ENCODE measurements at places on chromosomes 7 and 10. TPM values are rescaled to one million over a fixed set of nuclear protein-coding genes. Genes with fewer than 3 reads are reported as not detected.

NRCAM gene
- total RNA-seq, result 1.1 TPM

CLCN1 gene
- total RNA-seq, result not detected

EEPD1 gene
- 11.3 TPM for total RNA-seq

HOXA6 gene
- total RNA-seq, result not detected

CTAGE6 gene
- 0.23 TPM for total RNA-seq

DNAH11 gene
- total RNA-seq, result 0.59 TPM

NKX1-2 gene
- total RNA-seq, result not detected

COL1A2 gene
- 4,961 TPM for total RNA-seq

ANKIB1 gene
- 52.1 TPM for total RNA-seq

TMEM229A gene
- 0.23 TPM for total RNA-seq

CFTR gene
- total RNA-seq, result not detected

FAM25C gene
- total RNA-seq, result not detected

CCM2 gene
- total RNA-seq, result 70.1 TPM

PIP gene
- total RNA-seq, result not detected

LRRC61 gene
- total RNA-seq, result not detected

FLNC gene
- total RNA-seq, result 153 TPM

CRYGN gene
- total RNA-seq, result not detected

CAMK2B gene
- total RNA-seq, result 0.59 TPM

GPC2 gene
- 1.4 TPM for total RNA-seq

CCDC146 gene
- total RNA-seq, result 0.75 TPM

SEMA3C gene
- 216 TPM for total RNA-seq

NKX6-2 gene
- not detected for total RNA-seq

NAT16 gene
- not detected for total RNA-seq

UMAD1 gene
- total RNA-seq, result 4.4 TPM

ZP3 gene
- 2.2 TPM for total RNA-seq

DOCK1 gene
- total RNA-seq, result 100 TPM

MICALL2 gene
- 13.7 TPM for total RNA-seq

RARRES2 gene
- total RNA-seq, result 15.2 TPM

NPY gene
- total RNA-seq, result not detected

ASZ1 gene
- total RNA-seq, result not detected

DNAJB12 gene
- total RNA-seq, result 19.8 TPM

ASB10 gene
- total RNA-seq, result not detected

MYO1G gene
- total RNA-seq, result 0.08 TPM

CCDC172 gene
- total RNA-seq, result not detected

Data from smooth muscle cell of the coronary artery (primary cell).